ENCODE measurements at places on chromosomes 13 and 19.

DNA sequence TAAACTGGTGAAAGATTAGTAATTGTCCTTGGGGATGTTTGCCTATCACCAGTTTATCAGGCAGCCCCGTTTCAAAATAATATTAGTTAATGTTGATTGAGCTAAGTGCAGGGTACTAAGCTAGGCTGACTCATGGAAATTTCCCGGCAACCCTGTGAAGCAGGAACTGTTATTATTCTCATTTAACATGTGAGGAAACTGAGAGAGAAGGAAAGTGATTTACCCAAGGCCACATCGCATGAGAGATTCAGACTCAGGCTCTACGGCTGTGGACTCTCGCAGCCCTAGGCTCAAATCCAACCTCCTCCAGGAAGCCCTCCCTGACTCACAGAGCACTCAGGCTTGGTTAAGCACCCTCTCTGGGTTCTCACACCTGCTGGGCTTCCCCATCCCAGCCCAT, 19.7 kb downstream of the CLPTM1 start:
- no peak for DNase-seq

GRCh38 chr13:25371158-25371874, 458 bp upstream of the ATP8A2 start:
- DNase-seq: no peak

DNA sequence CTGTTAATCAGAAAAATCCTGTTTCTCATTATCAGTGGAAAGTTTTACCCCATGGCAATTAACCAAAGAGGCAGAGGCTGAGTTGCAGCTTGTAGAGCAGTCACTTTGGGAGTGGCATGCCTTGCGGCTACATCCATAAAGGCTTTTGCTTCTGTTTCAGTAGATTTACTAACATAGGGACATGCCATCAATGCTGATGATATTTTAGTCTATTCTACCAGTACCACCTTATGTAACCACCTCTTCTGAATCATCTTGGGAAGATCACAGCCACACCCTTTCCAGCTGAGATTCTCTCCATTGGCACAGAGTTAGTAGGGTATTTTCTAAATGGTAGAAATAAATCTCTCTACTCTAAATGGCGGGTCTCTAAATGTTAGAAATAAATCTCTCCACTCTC, 37.5 kb downstream of the POSTN start:
- no peak for DNase-seq

GRCh38 chr13:32300406-32300805, 14.8 kb downstream of the ZAR1L start:
- DNase-seq: no peak

- DNase-seq: no peak
Observed at GRCh38 chr19:48568345-48568886, 16.4 kb downstream of the SULT2B1 start.

Data from activated CD4-positive, alpha-beta T cell treated with anti-CD3 and anti-CD28 coated beads, Interleukin-2, amount 10 ng/mL, durations not matched to agents 7 days and 5 days (primary cell).